HuH-7 (cell line): ENCODE measurements at places on chromosomes 2 and 18.
A peak's percentile ranks its signal among the peaks of the same experiment; 100 is the strongest.

DNA sequence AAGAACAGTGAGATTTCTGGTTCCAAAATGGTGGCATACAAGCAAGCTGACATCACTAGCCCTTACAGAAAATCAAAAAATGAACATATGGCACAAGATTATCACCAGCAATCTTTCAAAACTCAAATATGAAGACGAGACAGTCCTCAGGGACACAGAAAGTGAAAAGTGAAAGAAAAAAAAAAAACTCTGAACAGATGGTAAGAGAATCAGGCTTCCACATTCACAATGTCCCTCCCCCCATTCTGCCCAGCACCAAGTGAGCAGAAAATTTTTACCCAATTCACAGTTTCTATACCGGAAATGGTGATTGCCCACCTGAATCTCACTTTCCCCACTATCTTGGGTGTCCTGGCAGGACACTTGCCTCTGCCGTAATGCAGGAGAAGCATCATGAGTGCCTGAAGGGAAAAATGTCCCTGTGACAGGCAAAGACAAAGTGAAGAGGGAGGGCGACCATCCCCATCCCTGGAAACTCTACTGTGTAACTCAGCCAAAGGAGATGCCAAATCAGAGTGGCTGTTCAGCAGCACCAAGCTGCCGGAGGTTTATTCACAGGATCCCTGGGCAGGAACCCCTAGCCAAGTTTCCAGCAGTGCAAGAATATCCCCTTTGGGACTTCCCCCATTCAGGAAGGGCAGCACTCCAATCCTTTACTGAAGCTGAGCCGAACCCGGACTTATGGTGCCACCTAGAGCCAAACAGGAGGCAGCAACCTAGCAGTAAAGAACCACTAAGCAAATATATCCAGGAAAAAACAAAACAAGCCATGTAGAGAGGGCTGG is 312.2 kb downstream of the LRATD1 start:
- peak; percentile 24 for DNase-seq

DNA sequence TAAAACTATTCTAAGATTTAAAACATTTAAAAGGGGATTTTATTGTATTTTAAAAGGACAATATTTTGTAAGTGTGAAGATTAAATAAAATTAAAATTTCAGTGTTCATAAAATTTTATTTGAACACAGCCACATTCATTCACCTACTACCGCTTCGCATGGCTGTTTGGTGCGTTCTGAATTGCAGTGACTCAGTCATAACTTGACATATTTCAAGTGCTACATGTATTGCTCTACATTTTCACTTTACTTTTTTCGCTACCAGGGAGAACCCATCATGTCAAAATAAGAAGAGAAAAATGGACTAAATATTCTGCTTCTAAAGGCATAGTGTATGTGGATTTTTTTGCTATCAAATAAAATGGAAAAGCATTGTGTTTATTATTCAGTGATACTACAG is 8.7 kb downstream of the PTH2R start:
- DNase-seq, result no peak

GRCh38 chr2:205640716-205641115 is 41.6 kb upstream of the NRP2 start:
- DNase-seq, result no peak

DNA sequence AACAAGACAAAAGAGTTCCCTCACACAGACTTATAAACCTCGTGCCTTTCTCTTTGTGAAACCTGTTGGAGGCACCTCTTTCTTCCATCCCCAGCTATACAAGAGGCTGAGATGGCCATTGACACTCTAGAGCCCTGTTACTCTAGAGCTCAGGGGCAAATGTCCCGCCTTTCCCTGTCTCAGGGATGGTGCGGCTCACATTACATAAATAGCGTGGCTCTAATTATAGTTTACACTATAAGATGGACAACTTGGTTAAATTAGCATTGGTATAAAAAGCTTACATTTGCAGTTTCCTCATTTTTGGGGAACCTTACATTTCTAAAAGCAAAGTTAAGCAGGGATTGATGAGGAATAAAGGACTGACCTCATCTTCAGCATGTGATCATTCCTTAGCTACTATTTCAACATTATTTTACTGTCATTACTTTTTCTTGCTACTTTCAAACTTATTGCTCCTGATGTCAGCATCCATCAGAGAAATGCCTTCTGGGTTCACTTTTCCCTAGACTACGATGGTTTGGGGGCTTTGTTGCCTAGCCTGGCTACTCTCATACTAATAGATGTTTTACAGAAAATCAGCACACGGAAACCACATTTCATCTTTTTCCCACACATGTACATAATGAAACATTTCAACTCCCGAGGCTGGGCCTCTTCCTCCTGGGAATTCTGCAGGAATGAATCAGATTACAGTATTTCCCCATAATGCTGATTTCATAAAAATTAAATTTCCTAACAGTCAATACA is 40.4 kb downstream of the FTCDNL1 start:
- DNase-seq, result no peak

GRCh38 chr2:190469771-190470170 is 61.6 kb downstream of the MFSD6 start:
- no peak for DNase-seq

GRCh38 chr2:74817304-74817675 is 16.6 kb upstream of the HK2 start:
- DNase-seq, result no peak

DNA sequence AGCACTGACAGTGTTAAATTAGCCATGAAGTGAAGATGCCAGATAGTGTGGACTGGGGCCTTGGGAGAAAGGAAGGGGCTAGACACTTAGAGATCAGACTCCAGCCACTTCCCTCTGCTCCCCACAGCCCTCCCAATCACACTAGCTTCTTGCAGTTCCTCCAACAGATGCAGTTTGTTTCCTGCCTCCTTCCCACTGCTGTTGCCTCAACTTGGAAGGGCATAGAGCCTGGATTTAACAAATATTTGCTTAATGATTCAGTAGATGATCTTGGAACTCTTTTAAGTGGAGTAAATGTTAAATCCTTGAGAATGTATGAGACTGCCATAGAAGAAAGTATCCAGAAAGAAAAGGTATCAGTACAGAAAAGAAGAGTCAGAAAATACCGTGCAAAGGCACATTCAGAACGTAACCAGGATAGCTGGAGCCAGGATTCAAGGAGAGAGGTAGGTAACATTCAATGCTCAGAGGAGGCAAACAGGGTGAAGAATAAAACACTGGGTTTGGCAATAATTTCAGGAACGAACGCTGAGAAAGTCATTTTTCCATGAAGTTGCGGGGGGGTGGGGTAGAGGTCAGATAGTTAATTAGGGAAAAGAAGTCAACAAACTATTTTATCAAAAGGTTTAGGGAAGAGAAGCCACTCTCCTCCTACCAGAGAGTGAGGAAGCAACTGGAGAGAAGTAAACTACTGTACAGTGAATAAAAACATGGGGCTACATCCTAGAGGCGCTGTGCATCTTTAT is 1.3 kb upstream of the BZW1 start:
- peak; percentile 23 for DNase-seq

- DNase-seq, result peak; percentile 94
These were observed 10.9 kb downstream of the CATIP start for GRCh38 chr2:218367415-218368149.

GRCh38 chr18:80109676-80110078 is 615 bp downstream of the ADNP2 start:
- peak; percentile 36 for DNase-seq

- DNase-seq, result no peak
These were observed 69.9 kb downstream of the CTAGE1 start for GRCh38 chr18:22347606-22348511.

DNA sequence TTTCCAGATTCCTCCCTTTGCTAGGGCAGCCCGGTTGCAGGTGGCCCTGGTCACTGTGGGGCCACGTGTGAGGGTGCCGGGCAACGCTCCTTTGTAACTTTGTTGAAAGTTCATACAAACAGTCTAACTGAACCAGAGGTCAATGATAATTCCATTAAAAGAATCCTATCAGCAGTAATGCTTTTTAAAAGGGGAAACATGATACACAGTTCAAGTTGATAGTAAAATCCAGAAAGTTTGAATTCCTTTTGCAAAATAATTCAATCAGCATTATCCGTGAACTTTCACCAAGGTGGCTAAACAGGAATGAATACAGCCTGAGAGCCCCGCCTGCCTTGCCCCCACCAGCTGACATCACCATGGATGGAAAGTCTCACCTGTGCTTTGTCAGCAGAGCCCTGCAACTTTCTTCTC is 166.2 kb downstream of the ACKR3 start:
- DNase-seq, result no peak

- DNase-seq, result no peak
These were observed 1583.7 kb upstream of the CELF4 start for GRCh38 chr18:39149211-39149806.

DNA sequence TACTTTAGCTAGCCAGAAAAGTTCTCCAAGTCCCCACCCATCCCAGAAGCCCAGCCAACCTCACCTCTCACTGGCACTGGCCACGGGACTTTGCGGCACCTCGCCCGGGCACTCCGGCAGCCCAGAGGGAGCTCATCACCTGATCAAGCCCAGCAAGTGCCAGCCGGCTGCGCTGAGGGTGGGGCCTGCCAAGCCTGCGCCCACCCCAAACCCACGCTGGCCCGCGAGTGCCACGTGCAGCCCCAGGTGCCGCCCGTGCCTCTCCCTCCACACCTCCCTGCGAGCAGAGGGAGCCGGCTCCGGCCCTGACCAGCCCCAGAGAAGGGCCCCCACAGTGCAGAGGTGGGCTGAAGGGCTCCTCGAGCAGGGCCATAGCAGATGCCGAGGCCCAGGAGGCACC is 585.0 kb upstream of the HS6ST1 start:
- no peak for DNase-seq

DNA sequence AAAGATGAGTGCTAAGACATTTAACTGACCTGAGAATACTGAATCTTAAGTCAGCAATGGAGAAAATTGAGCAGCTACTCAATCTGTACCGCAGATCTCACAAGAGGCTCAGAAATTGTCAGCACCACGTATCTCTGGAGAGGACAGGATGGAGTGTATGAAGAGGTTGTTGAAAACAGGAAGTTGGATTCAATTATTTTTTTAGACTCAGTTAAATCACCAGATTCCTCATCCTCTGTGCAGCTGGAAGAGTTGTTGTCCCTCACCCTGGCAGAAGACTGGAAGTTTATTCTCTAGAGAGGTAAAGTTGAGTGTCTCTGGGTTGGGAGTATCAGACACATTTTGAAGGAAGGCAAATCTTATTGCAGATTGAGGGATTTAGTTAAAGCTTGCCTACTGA is 114.9 kb upstream of the NT5C1B start:
- DNase-seq, result no peak

DNA sequence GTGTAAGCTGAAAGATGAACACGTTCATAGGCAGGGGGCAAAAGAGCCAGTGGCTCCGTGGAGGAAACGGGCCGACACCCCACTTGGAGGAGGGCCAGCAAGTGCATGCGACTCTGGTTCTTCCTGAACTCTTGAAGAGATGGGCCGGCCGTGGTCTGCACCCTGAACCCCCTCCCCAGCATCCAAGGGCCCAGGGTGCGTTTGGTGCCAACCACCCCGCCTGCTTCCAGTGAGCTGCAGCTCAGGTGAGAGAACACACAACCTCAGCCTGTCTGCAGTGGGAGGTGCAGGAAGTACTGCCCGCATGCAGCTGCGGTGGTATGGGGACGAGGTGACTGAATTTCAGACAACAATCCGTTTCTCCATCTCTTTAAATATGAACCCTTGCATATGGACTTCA is 58.9 kb downstream of the ADNP2 start:
- no peak for DNase-seq

DNA sequence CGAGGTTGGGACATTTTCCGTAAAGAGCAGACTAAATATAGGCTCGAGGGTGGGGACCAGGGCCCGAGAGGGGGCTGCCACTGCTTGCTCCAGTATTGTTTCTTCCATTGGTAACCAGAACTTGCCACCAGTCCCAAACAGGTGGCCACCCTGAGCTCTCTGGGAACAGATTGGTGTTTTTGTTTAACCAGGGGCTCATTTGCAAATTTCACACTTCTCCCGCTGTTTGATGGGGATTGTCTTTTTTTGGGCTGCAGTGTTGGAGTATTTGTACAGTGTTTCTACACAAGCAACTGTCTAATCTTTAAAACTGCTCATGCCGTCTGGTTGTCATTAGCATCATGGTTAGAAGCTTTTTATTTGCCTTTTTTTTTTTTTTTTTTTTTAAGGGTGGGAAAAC is 8.5 kb downstream of the AGAP1 start:
- no peak for DNase-seq

DNA sequence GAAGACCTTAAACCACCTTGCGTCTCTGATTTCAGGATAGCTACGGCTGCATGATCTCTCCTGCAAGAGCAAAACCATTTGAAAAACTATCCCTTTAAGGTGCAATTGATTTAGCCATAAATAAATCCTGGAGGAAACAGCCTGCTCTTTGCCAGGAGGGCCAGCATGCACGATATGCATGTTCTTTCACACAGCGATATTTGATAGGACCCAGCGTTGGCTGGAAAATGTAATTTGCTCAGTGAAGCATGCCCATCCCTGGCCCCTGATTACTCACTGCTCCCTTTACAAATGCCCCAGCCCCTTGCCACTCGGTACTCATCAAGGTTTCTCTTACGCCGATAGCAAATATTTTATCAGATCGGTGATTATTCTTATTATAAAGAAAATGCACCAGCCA is 315.4 kb downstream of the CDH2 start:
- DNase-seq, result no peak

GRCh38 chr2:38129987-38130386 is 54.0 kb upstream of the CYP1B1 start:
- DNase-seq, result no peak

DNA sequence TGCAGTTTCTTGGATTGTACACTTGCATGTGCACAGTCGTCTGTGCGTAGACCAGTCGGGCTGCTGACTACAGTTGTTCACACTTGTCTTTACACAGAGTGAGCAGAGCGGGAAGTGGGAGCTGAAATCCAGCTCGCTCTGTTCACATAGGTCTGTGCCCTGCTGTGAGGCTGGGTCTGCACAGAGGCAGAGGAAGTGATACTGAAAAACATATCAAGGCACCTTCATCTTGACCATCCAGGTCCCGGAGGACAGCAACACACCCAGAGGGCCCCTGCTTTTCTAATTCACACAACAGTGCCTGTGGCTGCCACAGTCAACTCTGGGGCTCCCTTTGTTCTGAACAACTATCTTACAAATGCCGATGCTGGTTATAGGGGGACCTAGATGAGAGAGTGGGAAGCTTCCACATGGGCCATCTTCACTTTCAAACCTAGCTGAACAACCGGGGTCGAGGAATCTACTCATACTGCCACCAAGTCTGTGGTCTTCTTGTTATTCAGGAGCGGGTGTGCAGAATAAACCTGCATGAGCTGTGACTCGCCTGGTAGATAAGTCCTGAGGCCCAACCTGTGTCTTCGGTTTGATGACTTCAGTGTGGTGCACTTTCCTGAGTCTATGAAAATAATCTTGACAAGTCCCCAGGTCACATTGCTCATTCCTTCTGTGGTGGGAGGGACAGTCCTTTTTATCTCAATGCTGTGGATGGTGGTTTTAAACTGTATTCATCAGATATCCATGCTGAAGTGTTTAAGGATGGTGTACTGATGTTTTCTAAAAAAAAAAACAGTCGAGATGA is 3.5 kb upstream of the ADNP2 start:
- DNase-seq, result no peak
